Mammary epithelial cell (primary cell): ENCODE measurements at places on chromosomes 3 and 15. TPM values are rescaled to one million over a fixed set of nuclear protein-coding genes. Genes with fewer than 3 reads are reported as not detected.

DNA sequence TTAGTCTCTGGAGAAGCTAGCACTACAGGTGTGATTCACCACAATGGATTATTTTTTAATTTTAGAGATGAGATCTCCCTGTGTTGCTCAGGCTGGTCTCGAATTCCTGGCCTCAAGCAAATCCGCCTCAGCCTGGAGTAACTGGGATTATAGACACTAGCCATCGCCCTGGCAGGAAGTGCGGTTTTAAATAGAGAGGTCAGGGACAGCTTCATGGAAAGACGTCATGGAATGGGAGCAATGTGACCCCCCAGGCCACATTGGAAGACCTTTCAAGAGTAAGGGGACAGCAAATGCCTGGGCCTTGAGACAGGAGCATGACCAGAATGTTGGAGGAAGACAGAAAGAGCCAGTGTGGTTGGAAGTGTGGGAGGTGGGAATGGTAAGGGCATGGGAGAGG is 2.2 kb upstream of the ISG20 start:
- no peak for DNase-seq

GRCh38 chr3:190492966-190493365 is 20.9 kb upstream of the IL1RAP start:
- DNase-seq, result no peak

Gene PLSCR5
- not detected for total RNA-seq

GRCh38 chr3:133040696-133041523 is 2.7 kb downstream of the TMEM108 start:
- peak; percentile 44 for DNase-seq

Gene NOP10
- total RNA-seq, result 187 TPM

GRCh38 chr3:44883999-44884431 is 9.6 kb downstream of the TGM4 start:
- peak; percentile 97 for DNase-seq
